ENCODE measurements at places on chromosomes 2 and 18.
A peak's percentile ranks its signal among the peaks of the same experiment; 100 is the strongest.

- no peak for DNase-seq
Observed at GRCh38 chr2:157990173-157990572, 111.5 kb upstream of the UPP2 start.

- no peak for DNase-seq
Observed at GRCh38 chr2:126881591-126881990, 17.1 kb upstream of the TEX51 start.

GRCh38 chr18:71329563-71329962 lies 1040.7 kb downstream of the SOCS6 start:
- DNase-seq = no peak

DNA sequence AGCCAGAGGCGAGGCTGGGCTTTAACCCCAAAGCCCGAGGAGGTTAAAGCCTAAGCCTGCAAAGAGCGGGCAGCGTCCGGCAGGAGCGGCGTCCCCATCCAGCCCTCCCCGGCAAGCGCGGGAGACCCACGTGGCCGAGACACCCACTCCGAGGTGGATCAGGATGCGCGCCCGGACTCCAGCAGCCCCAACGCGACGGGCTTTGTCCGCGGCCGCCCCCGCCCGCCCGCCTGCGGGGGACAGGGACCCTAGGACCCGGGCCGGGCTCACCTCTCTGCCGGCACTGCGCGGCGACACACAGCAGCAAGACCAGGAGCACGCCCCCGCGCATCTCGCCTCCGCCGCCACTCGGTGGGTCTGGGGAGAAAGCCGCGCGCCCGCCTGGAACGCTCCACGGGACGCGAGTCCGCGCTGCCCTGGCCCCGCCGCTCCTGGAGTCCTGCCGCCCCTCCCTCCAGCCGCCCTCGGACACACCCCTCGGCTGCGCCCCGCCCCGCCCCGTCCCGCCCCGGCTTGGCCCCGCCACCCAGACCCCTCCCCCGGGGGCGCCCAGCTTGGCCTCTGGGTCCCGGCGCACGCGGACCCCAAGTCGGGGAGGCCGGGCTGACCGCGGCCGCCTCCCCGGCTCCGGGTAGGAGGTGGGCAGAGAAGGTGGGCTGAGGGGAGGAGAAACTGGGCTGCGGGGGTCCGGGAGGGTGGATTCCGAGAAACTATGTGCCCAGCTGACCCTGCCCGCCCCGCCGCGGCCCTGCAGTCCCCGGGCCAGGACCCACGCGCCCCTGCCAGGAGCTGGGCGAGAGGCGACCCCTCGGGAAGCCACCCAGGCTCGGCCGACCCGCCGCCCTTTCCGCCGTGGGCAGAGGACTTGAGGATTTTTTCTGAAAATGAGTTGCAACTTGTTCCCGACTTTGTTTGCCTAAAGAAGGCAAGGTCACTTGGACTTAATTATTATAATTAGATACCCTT lies at the start of gene LAMA1:
TSS of gene LAMA1 (minus strand) at position 408 of the 966 bp plus-strand sequence. CDS start at position 331, 77 bp downstream.
- DNase-seq = no peak

DNA sequence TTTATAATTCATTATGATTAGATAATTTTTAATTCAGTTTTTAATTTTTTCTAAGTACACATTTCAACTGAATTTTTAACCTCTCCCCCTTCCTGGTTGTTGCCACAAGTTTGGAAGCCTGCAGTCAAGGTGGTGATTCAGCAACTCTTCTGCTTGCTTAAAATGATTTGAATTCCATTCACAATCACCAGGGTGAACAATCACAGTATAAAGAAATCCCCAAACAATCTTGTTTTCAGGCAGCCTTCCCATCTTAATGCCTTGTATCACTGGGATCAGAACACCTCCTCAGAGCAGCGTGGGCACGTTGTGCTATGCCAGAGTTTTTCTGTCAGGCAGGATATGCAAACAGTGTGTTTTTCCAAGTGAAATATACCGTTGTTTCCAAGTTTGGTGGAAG lies 46.7 kb upstream of the BARD1 start:
- DNase-seq = no peak

DNA sequence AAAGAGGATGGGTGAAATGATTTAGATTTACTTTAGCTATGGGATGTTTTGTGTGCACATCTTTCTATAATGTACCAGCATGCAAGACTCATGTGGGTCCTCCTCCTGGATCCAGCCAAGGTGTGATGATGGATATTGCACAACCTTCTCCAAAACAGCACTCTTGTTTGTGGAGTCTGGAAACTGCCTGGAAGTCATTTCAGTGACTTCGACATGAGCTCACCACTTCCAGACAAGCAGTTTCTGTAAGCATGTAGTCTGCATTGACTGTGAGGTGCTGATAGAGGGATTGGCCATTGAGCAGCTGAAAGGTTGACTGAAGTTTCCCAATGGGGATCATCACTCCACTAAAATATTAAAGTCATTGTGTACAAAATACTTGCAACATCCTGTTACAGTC lies 154.0 kb downstream of the TRIB2 start:
- no peak for DNase-seq

GRCh38 chr2:200862532-200863000 lies 1.9 kb downstream of the CLK1 start:
- DNase-seq = no peak

- DNase-seq = no peak
Observed at GRCh38 chr2:235866373-235866772, 301.8 kb downstream of the GBX2 start.

GRCh38 chr2:240707043-240707756 lies 15.5 kb downstream of the AQP12A start:
- DNase-seq = no peak

DNA sequence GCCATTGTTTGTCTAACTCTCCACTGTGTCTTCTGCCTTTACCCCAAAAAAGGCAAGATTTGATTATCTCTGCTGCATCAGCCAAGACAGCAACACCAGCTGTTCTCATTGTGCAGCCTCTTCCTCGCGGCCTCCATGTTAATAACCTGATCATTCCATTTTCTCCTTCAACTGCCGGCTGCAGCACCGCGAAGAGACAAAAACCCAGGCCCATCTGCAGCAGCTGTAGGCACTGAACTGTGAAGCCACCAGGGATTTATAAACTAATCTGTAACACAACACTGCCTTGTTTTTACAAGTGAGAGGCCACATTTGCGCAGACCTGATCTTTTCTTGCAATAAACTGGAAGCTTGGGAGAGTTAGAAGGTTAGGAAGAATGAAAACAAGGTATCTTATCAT lies 147.8 kb downstream of the SATB2 start:
- no peak for DNase-seq

- no peak for DNase-seq
Observed at GRCh38 chr18:50507120-50507590, 52.7 kb upstream of the MAPK4 start.

DNA sequence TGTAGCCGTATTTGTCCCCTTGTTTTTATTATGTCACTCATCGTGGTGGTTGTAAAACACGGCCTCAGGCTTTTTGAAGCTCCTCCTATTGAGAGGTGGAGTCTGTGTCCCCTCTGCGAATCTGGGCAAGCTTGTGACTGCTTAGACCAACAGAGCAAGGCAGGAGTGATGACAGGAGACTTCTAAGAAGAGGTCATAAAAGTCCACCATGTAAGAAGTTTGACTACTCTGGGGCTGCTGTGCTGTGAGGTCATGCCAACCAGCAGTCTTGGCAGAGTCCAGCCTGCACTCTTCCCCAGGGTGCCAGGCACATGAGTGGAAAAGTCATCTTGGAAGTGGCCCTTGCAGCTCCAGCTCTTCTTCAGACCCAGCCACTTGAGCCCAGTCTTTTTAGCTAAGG lies 83.8 kb upstream of the SPTBN1 start:
- DNase-seq = no peak

- peak; percentile 16 for DNase-seq
Observed at GRCh38 chr2:230987137-230988020, 8.5 kb upstream of the SPATA3 start.

DNA sequence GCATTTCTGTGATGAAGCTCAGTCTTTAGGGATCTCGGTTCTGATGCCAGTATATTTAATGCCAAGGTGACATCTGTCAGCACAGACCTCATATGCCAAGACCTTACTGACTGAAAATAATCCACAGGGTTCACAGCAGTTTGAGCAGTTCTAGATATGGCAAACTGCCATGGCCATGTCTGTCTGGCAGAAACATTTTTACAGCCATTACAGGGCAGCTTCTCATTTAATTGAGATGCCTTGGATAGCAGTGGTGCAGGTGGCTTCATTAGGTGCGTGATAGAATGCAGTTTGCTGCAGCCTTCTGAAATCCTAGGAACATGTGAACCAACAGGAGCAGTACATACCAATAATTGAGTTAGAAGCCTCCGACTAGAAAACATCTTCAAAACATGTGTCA lies 510.6 kb downstream of the XIRP2 start:
- no peak for DNase-seq

GRCh38 chr2:8582191-8582590 lies 99.7 kb upstream of the ID2 start:
- DNase-seq = no peak

DNA sequence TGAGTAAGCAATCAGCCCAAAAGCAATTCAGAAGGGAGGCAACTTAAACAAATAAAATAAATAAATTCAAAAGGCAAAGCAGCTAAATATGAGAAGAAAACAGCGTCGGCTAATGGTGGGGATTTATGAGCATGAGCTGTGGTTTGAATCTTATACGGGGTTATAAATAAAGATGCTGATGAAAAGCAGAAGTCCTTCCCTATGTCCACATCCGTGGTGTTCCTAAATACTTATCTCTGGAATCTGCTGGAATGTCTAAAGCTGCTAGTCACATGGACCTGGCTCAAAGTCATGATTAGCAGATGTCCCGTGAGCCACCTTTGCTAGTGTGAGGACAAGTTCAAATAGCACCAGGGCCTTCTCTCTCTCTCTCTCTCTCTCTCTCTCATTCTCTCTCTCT lies 33.8 kb downstream of the SMIM21 start:
- DNase-seq = no peak

- no peak for DNase-seq
Observed at GRCh38 chr2:19623488-19623887, 265.1 kb upstream of the OSR1 start.

- no peak for DNase-seq
Observed at GRCh38 chr2:27638709-27639108, 9.9 kb downstream of the GPN1 start.

DNA sequence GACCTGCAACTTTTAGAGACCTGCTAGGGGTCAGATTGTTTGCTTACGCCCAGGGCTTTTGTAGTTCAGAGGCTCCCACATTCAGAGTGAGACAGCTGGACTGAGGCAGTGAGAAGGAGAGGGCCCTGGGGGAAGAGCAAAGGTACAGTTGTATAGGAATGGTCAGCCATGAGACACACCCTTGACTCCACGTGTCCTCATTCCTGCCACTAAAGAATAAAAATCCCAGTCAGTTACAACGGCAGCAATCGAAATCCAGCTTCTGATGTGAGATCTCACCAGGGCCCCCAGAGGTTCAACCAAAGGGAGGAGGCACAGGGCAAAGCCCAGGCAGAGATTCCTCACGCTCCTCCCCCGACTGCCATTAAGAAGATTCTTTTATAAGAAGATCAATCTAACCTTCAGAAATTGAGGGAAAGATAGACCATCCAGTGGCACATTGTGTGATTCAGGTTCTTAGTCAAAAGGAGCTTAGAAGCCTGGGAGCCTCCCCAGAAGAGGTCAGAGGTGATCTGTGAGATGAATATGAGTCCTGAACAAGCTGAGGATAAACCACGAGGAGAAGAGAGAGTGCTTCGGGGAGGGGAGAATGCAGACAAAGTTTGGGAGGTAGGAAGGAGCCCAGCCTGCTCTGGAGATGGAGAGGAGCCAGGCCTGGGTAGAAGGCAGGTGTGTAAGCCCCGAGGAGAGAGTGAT lies 317.0 kb downstream of the CYP26B1 start:
- no peak for DNase-seq

- no peak for DNase-seq
Observed at GRCh38 chr2:69022548-69022947, 9.6 kb downstream of the ANTXR1 start.

DNA sequence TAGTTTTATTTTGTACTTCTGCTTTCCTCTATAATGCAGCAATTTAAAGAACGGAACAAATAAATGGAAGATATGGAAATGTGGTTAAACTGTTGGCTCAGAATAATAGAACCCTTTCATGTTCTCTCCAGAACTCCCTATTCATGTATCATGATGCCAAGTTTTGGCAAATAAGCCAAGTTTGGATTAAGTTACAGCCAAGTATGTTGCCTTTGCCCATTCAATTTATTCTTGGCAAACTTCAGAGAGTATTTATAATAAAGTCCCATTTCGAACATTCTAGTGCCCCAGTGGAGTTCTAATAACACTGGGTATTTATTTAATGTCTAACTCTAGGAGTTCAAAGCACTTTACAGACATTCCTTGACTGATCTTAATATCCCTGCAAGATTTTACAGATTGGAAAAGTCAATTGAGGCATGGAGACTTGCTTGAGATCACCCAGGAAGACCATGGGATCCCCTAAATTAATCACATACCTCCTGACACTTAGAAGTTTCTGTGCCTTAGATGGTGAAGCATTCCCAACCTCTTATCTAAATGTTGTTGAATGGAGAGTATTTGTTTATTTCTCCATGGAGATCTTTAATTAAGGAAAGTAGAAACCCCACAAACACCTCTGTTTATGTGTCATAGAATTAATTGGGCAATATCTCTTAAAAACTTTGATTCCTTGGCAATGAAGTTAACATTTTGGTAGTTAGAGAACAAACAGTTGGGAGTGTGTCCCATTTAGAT lies 106.7 kb downstream of the ACKR3 start:
- no peak for DNase-seq

GRCh38 chr2:54329482-54330161 lies 73.6 kb upstream of the TSPYL6 start:
- DNase-seq = no peak

- no peak for DNase-seq
Observed at GRCh38 chr2:109701362-109701761, 87.2 kb downstream of the SOWAHC start.

DNA sequence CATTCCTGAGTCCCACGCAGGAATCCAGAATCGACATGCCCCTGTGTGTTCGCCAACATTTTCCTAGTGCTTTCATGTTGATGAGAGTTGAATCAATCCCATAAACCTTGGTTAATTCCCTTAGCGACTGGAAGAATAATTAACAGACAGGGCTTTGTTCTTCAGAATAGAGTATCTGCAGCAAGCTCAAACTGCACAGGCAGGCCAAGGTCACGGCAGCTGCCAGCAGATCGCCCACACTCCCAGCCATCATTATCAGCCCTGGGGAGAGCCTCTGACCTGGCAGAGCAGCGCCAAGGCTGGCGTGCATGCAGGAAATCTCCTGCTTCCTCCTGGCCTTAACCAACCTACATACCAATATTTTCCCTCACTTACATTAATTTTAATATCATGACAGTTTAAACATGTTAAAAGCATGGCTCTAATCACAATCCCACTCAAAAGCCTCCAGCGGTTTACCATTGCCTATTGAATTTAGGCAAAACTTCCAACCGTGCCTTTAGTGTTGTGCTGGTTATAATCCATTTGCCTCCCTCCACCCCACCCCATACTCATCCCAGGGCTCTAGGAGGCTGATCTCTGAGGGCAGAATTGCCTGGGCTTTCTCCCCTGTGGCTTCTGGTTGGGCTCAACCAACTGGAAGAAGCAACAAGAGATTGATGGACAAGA lies 46.8 kb upstream of the NCK2 start:
- DNase-seq = no peak

- DNase-seq = no peak
Observed at GRCh38 chr18:10205151-10205550, 249.3 kb upstream of the APCDD1 start.

- DNase-seq = peak; percentile 68
Observed at GRCh38 chr2:218081695-218082094, 12.6 kb downstream of the RUFY4 start.
